CD4-positive, alpha-beta T cell treated with Interleukin-6 for 4 hours (primary cell): ENCODE measurements at places on chromosomes 1 and 21.
A peak's percentile ranks its signal among the peaks of the same experiment; 100 is the strongest.

DNA sequence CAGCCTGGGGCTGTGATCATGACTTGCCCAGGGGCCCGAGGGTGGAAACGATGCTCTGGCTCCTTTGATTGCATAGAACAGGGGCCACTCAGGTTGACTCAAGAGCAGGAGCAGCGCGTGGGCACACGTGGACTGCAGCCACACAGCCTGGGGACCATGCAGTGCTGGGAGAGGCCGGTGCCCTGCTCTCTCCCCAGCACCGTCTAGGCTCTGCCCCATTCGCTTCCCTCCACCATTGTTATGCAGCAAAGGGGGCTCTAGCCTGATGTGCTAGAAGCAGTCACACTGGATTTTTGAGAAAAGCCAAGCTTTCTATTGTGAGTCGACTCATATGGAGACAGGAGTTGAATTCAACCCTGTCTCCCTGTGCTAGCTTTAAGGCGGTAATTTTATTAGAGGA, 8.7 kb downstream of the PINK1 start:
- DNase-seq = no peak

DNA sequence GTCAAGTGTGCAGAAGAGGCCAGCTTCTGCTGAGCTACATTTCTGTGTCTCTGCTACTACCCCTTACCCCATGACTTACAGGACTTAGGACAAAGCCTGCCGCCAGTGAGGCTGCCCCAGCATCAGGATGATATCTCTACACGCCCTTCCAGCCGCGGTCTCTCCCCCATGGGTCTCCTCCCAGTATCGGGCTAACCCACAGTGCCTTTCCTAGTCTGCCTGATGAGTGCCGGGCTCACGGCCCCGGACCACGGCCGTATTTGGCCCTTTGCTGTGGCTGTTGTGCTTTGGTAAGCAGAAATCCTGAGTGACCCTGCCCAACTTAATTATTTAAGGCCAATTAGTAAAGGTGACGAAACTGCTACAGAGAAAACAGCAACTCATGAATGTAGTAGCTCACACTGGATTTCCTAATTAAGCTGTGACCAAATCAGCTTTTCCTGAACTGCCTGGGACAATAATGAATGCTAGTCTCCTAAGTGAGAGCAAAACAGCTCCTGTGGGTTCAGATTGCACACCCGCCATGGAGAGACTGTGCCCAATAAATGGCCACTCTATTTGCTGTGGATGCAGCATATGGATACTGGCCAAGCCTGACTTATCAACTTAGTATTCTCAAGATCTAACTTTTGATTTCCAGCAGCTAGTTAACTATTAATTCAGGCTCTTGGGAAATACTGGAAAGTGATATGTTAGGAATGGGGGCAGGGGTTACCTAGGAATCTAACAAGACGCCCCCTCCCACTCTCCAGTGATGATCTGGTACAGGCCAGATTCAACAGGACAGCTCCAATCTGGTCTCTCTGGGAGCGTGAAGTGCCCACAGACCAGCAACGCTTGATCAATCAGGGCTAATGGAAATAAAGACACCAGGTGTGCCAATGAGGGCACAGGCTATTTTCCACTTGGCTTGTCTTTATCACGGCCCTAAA, 123.3 kb upstream of the IFFO2 start:
- no peak for DNase-seq

- DNase-seq = no peak
Observed at GRCh38 chr1:155801149-155801548, 55.9 kb downstream of the GON4L start.

DNA sequence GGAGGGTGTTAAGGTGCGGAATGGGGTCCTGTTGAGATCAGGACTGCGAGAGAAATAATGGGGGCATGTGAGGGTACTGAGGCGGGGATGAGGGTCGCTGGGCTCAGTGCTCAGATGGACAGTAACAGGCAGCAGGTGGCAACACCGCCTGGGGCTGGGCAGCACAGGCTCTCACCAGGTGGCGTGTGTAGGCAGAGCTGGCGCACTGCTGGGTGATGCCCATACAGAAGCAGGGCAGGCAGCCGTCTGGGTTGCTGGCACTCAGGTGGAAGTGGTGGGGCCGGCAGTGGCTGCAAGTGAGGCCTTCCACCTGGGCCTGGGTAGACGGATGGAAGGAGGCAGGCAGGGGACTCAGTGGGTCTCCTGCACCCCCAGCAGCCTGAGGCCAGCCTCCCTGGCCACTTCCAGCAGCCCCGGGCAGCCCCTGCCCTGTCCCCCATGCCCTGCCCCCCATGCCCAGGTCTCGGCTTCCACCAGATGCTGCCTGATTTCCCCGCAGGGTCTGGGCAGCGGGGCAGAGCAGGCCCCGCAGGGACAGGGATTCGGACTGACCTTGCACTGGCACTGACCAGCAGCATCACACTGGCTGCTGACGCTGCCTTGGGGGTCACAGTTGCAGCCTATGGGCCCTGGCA, 60.5 kb downstream of the LDLRAD2 start:
- DNase-seq = no peak

DNA sequence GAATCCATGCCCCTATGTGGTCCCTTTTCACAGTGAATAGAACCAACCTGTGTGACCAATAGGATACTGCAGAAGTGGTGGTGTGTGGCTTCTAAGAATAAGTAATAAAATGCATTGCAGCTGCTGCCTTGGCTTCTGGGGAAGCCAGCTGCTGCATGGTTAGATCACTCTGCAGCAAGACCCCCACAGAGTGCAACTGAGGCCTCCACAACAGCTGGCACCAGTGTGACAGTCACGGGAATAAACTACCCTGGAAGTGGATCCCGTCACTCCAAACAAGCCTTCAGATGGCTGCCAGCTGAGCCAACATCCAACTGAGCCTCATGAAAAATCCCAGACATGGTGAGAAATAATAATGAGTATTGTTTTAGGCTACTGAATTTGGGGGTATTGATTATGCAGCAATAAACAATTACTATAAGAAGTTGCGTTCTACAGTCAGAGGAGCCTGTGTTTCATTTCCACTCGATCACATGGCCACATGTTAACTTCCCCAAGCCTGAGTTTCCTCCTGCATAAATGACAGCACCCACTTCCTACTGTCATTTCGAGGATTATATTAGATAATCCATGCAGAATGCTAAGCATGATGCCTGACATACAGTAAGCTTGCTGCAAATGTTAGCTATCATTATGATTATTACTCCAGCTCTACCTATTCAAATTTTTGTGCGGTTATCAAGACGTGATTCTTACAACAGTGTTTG, 20.8 kb upstream of the COG2 start:
- no peak for DNase-seq

DNA sequence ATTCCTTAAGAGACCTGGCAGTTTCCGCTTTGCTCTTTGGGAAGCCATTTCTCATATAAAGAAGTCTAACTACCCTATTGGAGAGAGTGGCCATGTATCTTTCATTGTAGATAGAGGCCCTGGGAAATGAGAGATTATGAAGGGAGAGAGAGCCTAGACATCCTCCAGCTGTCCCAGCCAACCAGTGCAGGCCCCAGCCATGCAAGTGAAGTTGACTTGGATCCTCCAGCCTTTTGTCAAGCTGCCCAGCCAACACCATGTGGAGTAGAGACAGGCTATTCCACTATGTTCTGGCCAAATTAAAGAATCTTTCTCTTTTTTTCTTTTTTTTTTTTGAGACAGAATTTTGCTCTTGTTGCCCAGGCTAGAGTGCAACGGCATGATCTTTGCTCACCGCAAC, 7.1 kb upstream of the ANP32E start:
- no peak for DNase-seq

DNA sequence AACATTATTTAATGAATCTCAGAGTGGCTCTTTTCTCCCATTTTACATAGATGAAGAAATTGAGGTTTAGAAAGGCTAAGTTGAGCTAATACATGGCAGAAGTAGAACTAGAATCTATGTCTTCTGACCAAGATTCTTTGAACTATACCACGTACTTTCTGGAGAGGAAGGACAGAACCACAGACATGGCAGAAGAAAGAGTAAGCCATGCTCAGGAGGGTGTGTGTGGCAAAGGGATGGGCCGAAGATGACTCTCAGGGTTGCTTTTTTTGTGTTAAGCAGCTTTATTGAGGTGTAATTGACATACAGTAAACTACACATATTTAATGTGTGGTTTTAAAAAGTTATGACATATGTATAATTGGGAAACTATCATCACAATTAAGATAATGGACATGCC, 69.5 kb downstream of the PEX14 start:
- DNase-seq = peak; percentile 22

- DNase-seq = no peak
Observed at GRCh38 chr21:45568383-45568782, 26.1 kb upstream of the SLC19A1 start.

DNA sequence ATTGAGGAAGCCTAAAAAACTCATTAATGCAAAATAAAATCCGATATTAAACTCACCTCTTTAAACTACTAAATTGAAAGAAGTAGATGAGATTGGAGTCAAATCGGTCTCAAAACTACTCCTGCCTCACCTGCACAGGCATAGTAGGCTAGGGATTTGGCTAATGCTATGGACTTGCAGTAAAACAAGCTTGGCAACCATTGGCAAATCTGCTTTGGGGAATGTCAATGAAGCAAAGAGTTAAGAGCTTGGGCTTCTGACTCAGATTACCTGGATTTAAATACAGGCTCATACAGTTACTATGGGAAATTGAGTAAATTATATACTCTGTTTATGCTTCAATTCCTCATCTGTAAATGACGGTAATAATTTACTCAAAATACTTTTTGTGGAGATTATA, 111.4 kb downstream of the TTLL7 start:
- no peak for DNase-seq

DNA sequence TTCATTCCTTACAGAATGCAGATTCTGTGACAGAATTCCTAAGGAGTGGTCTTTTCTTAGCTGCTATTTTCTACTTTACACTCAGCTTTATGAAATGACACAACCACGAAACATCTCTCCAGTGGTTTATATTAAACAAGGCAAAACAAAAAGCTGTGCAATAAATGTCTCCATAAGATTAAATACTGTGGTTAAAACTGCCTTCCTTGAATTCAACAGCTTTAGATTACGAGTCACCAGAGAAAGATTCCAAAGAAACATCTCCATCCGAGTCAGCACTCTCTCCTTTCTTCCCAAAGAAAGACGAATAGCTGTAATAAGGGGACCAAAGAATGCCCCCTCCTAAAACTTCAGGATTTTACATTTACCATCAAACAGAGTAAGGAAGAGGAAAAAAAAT, 4.6 kb upstream of the C1orf87 start:
- no peak for DNase-seq

DNA sequence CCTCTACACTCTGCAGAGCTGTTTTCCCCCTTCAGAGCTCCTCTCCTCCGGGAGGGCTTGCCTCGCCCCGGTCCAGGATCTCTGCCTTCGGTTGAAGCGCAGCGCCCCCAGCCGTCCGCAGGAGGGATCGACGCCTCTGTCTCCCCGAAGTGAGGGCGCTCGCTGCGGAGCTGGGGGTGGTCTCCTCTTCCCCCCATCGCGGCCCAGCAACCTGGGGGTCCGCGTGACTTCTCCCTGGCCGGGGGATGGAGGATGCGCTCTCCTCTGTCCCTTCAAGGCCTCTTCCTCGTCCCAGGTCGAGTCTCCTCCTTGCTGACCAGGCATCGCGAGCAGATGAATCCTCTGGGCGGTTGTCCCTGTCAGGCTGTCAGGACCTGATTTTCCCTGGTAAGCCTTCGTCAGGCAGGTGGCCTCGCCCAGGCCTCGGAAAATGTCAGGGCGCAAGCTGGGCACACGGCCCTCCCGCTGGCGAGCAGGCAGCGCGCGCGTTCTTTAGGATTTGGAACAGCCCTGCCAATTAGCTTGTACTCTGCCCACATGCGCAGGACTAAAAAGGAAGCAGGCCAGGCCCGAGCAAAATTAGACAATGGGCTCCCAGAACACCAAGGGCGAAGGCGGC, 90.5 kb downstream of the EDEM3 start:
- DNase-seq = peak; percentile 13

- DNase-seq = no peak
Observed at GRCh38 chr1:182974506-182975191, 21.7 kb upstream of the SHCBP1L start.

- peak; percentile 19 for DNase-seq
Observed at GRCh38 chr1:231272880-231273279, 31.9 kb downstream of the GNPAT start.

DNA sequence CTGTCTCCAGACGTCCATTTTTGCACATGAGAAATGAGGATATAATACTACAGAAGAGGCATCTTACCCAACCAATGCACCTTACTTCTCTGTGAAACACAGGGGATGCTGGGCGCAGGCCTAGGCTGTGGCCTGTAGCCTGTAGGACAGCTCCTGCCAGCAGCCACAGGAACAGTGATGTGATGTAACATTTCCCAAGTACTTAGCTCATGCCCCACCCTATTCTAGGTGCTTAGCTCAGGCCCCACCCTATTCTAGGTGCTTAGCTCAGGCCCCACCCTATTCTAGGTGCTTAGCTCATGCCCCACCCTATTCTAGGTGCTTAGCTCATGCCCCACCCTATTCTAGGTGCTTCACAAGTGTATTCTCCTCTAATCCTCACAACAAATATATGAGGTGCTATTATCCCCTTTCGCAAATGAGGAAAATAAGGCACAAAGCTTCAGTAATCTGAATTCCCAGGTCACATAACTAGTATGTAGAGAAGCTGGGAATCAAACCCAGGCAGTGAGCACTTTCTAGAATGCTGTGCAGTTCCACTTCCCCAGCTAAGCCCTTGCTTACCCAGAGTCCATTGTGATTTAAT, 4.6 kb upstream of the NAXE start:
- no peak for DNase-seq

- no peak for DNase-seq
Observed at GRCh38 chr1:155396874-155397476, 76.3 kb downstream of the RUSC1 start.

GRCh38 chr1:982765-983436, 1.0 kb upstream of the PERM1 start:
- no peak for DNase-seq

DNA sequence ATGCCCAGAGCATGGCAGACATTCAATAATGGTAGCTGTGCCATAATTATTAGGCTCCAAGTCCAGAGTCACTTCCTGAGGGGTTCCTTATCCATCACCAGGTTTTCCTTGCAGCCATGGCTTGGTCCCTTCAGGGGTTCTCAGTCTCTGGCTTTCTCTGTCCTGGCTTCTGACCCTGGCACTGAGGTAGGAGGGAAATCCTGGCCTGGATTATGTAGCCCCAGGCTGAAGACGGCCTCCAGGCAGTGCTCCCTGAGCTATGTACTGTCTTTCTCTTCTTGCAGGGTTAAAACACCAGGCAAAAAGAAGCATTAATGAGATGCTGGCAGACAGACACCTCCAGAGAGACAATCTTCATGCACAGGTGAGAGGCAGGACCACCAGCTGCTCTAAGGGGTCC, 9.5 kb upstream of the PADI3 start:
- DNase-seq = no peak

DNA sequence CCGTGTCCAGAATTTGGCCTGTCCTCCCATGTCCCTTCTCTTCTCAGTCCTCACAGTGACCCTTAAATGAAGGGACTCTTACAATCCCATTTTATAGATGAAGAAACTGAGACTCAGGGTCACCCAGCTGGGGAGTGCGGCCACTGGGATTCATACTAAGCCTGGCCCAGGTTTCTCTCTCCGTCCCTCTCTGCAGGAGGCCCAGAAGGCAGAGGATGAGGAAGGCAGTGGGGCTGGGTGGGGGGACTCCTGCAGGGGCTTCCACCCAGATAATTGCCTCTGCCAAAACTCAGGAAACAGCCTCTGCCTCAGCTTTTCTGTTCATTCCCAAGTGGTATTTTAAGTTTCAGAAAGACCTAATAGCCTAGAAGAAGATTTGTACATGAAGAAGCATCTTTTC, 299.8 kb downstream of the MATN1 start:
- DNase-seq = no peak

- DNase-seq = no peak
Observed at GRCh38 chr21:43772425-43772821, 3.7 kb downstream of the CSTB start.
